SW 1271 (cell line): ENCODE measurements at places on chromosomes 4 and X.
A peak's percentile ranks its signal among the peaks of the same experiment; 100 is the strongest.

DNA sequence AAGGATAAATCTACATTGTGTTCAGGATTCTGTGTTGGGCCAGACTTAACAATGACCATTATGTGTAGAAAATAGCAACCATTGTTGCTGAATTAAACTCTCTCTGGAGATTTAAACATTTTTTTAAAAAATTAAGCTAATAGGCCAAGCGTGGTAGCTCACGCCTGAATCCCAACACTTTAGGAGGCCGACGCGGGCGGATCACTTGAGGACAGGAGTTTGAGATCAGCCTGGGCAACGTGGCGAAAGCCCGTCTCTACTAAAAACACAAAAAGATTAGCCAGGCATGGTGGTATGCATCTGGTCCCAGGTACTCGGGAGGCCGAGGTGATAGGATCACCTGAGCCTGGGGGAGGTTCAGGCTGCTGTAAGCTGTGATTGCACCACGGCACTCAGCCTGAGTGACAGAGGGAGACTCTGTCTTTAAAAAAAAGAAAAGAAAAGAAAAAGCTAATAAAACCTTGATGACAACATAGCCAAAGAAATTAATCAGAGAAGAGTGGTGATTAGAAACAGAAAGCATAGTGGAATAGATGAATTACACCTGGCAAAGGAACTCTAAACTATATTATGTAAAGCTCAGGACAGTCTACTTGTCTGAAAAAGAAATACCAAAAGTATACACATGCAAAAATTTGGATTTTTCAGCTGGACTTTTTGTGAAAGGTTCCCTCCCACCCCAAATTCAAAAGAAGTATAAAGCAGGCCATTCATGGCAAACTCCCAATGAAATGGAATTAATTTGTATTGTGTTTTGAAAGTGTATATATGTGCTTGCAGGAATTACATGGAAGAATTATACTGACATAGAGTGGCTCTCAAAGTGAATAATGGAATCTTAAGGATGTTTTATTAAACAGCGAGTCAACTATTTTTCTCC, 21.9 kb downstream of the PLS3 start:
- no peak for DNase-seq

DNA sequence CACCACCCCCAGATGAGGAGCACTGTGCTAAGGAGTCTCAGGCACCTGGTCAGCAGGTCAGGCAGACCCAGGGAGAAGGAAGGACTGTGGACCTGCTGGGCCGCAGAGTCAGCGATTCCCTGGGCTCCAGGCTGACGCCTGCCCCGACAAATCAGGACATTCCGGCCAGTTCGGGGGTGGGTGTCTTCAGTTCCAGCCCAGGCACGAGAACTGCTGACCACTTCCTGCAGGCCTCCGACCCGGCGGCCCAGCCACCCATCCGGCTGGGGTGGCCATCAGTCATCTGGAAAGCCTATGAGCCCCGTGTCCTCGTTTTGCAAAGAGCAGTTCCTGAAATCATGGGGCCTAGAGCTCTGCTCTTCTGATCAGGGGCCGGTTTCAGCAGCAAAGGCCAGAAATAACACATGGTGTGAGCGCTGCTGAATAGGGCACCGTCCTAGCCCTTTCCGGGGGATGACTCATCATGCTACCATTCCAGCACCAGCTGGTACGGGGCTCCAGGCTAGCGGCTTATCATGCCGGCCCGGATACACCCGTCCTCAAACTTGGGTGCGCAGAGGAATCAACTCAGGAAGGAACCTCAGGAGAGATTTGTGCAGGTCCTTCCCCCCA, 7.8 kb upstream of the SH3TC1 start:
- peak; percentile 82 for DNase-seq

- DNase-seq, result peak; percentile 34
Measured at GRCh38 chrX:74382613-74383012, 38.7 kb upstream of the SLC16A2 start.

DNA sequence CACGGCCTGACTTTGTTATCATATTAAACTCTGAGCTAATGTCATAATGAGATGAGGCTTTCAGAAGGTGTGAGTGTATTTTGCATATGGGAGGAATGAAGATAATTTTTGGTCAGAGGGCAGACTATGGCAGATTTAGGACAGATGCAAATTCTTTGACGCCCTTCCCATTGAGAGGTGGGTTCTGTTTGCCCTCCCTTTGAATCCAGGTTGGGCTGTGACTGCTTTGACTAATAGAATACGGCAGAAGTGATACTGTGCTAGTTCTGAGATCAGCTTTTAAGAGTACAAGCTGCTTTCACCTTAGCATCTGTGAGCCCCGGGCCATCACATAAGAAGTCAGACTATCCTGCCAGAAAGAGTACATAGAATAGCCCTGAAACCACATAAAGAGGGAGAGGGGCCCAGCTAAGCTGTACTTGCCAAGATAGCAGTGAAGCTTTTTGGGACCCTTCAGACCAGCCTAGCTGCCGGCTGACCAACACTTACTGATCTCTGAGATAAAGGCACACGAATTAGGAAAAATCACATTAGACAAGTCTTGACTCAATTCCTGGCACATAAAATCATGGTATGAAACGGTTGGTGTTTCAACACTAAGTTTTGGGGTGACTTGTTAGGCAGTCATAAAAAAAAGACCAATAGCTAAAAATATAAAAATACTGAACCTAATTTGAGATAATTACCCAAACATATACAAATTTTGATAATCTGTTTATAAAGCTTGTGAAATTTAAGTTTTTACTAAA, 166.7 kb upstream of the SH3RF1 start:
- DNase-seq, result no peak

DNA sequence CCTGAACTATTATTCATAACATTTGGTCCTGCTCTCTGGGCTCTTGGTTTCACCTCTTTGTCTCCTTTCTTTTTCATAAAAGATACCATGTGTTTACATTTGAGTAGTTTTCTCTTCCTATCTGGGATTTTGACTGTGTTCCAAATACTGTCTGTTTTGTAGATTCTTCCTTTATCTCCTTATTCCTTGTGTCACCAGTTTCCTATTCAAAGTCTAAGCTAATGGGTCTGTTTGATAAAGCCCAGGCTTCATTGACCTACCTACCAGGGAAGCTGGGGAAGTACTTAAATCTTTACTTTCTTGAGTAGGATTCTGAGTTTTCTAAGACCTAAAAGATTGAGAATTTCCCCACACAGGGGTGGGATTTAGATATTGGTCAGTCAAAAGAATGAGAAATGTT, 409.5 kb downstream of the RAPGEF2 start:
- DNase-seq, result no peak

GRCh38 chr4:127141856-127142255, 490.9 kb upstream of the INTU start:
- no peak for DNase-seq

GRCh38 chr4:107835406-107835805, 10.7 kb downstream of the SGMS2 start:
- DNase-seq, result no peak

- no peak for DNase-seq
Measured at GRCh38 chrX:71160475-71160874, 15.8 kb downstream of the NLGN3 start.

DNA sequence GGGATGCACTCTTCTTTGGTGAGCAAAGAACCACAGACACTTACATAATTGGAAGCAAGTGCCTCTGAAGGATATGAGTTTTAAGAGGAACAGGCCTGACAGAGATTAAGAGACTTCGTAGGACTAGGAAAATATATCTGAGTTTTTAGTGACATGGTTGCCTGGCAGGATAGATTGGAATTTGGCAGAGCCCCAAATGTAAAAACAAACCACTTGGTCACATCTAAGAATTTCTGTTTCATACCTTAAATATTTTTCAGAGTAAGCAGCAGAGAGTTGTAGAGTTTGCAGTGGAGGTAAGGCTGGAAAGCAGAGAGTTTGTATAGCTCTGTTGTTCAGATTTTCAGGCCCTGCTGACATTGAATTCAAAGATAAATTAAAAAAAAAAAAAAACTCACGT, 150.1 kb upstream of the MAGEB2 start:
- no peak for DNase-seq

GRCh38 chr4:122015203-122015602, 63.3 kb upstream of the TRPC3 start:
- DNase-seq, result no peak
